ENCODE measurements at places on chromosomes 7 and 10.

DNA sequence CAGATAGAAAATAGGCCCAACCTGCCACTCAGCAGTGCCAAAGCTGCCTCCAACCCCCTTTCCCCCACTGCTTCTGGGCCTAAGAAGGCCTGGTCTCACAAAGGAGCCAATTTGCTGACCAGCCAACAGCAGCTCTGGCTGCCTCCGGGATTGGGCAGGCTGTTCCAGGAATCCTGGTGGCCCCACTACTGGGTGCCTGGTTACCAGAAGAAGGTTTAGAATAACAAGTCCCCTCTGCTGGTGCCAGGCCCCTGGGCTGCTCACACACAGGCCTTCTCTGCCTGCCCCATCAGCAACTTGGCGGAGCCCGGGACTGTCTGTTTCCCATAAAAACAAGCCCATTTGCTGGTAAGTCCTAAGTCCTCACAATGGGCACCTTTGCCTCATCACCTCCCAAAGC, 1.2 kb downstream of the PHKG1 start:
- no peak overlapping the region for H3K27ac ChIP-seq
- peaks cover 22% of the 10 kb centered on the region for H3K4me1 ChIP-seq
- no peak for DNase-seq
- H3K27me3 ChIP-seq, result no peaks in the 10 kb centered on the region

DNA sequence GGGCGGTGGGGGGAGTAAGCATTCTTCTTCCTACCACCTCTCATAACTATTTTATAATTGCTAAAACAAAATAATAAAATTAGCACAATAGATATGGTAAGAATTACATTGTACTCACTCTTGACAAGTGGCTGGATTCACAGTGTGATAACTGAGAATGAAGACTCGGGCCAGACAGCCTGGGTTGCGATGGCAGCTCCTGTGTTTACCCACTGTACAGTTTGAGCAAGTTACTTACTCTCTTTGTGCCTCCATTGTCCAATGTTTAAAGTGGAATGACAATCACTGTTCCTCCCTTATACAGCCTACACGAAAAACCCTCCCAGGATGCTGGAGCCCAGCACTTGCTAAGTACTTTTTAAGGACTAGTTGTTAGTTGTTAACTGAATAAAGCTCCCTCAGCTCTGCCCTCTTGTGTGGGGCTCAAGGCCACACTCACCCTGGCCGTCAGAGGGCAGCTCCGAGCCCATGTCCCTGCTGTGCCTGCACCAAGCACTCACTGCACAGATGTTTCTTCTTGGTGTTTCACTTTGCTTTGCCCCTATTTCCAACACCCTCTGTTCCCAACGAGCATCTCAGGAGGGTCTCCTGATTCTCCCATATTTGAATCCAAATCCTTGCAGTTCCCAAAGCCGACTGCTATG, 56.4 kb upstream of the NPS start:
- no peak overlapping the region for H3K27ac ChIP-seq
- no peaks in the 10 kb centered on the region for H3K4me1 ChIP-seq
- H3K27me3 ChIP-seq, result peaks cover 43% of the 10 kb centered on the region
- no peak overlapping the region for H3K4me3 ChIP-seq
- no peak for DNase-seq
- no peaks in the 10 kb centered on the region for H3K36me3 ChIP-seq

DNA sequence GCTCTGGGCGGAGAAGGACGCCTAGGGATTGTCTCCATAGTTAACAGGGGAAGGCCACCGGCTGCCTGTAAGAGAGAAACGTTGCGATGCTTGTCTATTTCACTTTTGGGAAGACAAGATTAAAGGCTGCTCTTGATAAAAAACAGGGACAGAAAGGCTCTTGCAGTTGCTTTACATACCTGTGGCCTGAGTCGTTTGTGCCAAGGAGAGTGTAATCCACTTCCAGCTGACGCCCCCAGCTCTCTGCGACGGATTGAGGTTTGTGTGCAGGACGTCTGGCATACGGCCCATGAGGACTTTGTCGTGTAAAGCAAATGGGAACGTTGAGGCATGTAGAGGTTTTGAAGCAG, 1.1 kb downstream of the MAP3K8 start:
- H3K4me1 ChIP-seq, result peaks cover 62% of the 10 kb centered on the region
- peak overlapping the region; percentile 82 for H3K4me3 ChIP-seq

- no peaks in the 10 kb centered on the region for H3K27me3 ChIP-seq
Observed at GRCh38 chr7:114243646-114244045, 171.0 kb upstream of the FOXP2 start.

GRCh38 chr10:7561216-7561893, 105.4 kb downstream of the ITIH5 start:
- no peak for DNase-seq
- peak overlapping the region; percentile 90 for H3K27ac ChIP-seq
- peak overlapping the region; percentile 42 for H3K4me3 ChIP-seq
- peaks cover 4% of the 10 kb centered on the region for H3K27me3 ChIP-seq
- peaks cover 62% of the 10 kb centered on the region for H3K4me1 ChIP-seq

GRCh38 chr7:6071406-6071805, 40.2 kb downstream of the ANKRD61 start:
- no peak overlapping the region for H3K4me3 ChIP-seq
- H3K27ac ChIP-seq, result no peak overlapping the region
- H3K27me3 ChIP-seq, result no peaks in the 10 kb centered on the region

GRCh38 chr10:69217119-69217754, 2.9 kb upstream of the HKDC1 start:
- H3K27me3 ChIP-seq, result no peaks in the 10 kb centered on the region
- H3K4me3 ChIP-seq, result no peak overlapping the region
- peak overlapping the region; percentile 82 for H3K27ac ChIP-seq
- H3K4me1 ChIP-seq, result peaks cover 39% of the 10 kb centered on the region
- H3K36me3 ChIP-seq, result no peaks in the 10 kb centered on the region
- DNase-seq, result no peak

DNA sequence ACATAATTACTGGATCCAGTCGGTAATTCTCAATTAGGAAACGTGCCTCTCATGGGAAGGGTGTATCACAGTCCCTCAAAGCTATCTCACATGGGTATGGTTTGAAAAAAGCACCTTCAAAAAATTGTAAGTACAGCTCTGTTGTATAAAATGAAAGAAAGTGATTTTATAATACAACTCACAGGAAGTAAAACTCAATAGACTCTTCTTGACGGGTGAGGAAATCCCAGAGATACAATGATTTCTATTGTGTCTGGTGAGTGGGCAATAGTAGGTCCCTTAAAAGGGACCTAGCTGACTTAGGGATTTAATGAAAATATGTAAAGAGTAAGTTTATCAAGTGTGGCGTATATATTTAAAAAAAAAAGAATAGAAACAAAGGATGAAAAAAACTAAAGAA, 27.0 kb downstream of the TASOR2 start:
- H3K4me3 ChIP-seq, result no peak overlapping the region
- DNase-seq, result no peak
- H3K27me3 ChIP-seq, result no peaks in the 10 kb centered on the region
- no peak overlapping the region for H3K27ac ChIP-seq
- no peaks in the 10 kb centered on the region for H3K36me3 ChIP-seq
- H3K4me1 ChIP-seq, result peaks cover 17% of the 10 kb centered on the region

DNA sequence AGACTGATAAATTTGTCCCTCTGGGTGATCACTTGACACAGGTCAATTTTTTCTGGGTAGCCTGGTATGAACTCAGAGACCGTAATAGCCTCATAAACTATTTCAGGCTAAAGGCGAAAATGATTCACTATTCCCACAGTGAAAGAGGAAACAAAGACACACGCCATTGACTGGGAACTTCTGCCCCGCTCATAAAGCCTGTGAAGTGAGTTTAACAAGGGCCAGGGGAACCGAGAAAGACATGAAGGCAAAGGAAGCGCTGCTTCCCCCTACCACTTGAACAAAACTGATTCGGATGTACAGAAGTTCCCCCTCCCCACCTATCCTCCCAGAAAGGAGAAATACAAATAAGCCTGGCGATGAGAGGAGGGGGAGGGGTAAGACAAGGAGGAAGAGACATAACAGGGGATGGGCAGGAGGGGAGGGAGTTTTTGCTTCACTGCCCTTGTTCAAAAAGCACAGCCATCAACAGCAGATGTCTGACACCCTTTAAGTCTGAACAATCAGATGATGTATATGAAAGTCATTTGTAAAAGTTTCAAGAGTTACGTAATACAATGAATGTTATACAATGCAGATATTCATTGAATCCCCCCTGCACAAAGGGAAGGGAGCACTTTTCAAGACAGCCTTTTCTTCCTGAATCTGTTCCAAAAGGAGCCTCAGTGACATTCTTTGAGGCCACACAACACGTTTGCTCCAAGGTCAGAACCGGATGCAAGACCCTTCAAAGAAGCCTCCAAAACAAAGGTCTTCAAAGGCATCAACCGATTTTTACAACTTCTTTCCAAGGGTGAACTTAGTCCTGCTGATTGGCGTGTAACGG, 734 bp downstream of the ABCB4 start:
- peaks cover 19% of the 10 kb centered on the region for H3K4me1 ChIP-seq
- no peaks in the 10 kb centered on the region for H3K36me3 ChIP-seq
- H3K27me3 ChIP-seq, result peaks cover 36% of the 10 kb centered on the region
- no peak for DNase-seq
- peak overlapping the region; percentile 48 for H3K4me3 ChIP-seq

GRCh38 chr10:127527320-127527719, 21.8 kb upstream of the NPS start:
- no peak for DNase-seq
- no peak overlapping the region for H3K27ac ChIP-seq
- no peaks in the 10 kb centered on the region for H3K36me3 ChIP-seq
- H3K4me1 ChIP-seq, result peaks cover 7% of the 10 kb centered on the region

GRCh38 chr7:119756687-119757086, 516.3 kb upstream of the KCND2 start:
- H3K4me3 ChIP-seq, result no peak overlapping the region
- no peak for DNase-seq
- H3K27ac ChIP-seq, result no peak overlapping the region
- no peaks in the 10 kb centered on the region for H3K4me1 ChIP-seq
- H3K27me3 ChIP-seq, result no peaks in the 10 kb centered on the region
- no peaks in the 10 kb centered on the region for H3K36me3 ChIP-seq

GRCh38 chr10:59770689-59771088, 17.4 kb upstream of the MRLN start:
- H3K27me3 ChIP-seq, result peaks cover 1% of the 10 kb centered on the region
- no peaks in the 10 kb centered on the region for H3K36me3 ChIP-seq
- no peak overlapping the region for H3K4me3 ChIP-seq
- no peaks in the 10 kb centered on the region for H3K4me1 ChIP-seq
- H3K27ac ChIP-seq, result no peak overlapping the region

- peaks cover 2% of the 10 kb centered on the region for H3K36me3 ChIP-seq
- H3K27ac ChIP-seq, result no peak overlapping the region
- H3K4me1 ChIP-seq, result no peaks in the 10 kb centered on the region
- no peak overlapping the region for H3K4me3 ChIP-seq
- H3K27me3 ChIP-seq, result no peaks in the 10 kb centered on the region
Observed at GRCh38 chr10:97259119-97259518, 33.3 kb downstream of the ARHGAP19 start.

- H3K27ac ChIP-seq, result peak overlapping the region; percentile 36
- DNase-seq, result no peak
- H3K36me3 ChIP-seq, result peaks cover 2% of the 10 kb centered on the region
- peaks cover 52% of the 10 kb centered on the region for H3K4me1 ChIP-seq
- H3K4me3 ChIP-seq, result no peak overlapping the region
Observed at GRCh38 chr10:77348751-77349150, 288.9 kb downstream of the KCNMA1 start.

- no peak for DNase-seq
- H3K36me3 ChIP-seq, result peaks cover 4% of the 10 kb centered on the region
- H3K27me3 ChIP-seq, result no peaks in the 10 kb centered on the region
- peaks cover 36% of the 10 kb centered on the region for H3K4me1 ChIP-seq
- no peak overlapping the region for H3K4me3 ChIP-seq
- H3K27ac ChIP-seq, result peak overlapping the region; percentile 50
Observed at GRCh38 chr7:77235276-77235675, 35.7 kb upstream of the FGL2 start.

DNA sequence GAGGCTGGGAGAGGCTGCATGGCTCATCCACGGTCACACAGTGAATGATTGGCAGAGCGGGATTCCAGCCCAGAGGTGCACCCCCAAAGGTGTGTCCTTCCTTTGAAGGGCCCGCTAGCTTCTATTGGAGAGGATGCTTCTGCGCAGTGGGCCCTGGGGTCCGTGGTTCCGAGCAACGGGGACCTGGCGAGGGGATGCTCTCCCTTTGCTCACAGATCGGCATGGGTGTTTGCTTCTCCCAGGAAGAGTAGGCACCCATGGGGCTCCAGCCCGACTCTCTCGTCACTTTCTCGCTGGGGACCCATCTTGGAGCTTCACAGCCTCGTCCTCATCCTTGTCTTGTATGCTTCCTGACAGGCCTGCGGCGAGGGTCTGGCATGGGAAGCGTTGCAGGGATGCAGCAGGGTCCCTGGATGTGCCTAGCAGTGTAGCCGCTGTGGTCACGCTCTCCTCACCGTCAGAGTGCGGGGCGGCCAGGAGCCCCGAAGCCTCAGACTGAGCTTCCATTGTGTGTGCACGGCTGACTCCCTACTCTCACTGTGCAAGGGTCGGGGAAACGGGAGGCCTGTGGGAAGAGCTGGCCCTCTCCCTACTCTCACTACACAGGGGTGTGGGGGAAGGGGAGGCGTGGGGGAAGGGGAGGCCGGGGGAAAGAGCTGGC, 538.5 kb upstream of the FOXK1 start:
- DNase-seq, result peak; percentile 68
- H3K27ac ChIP-seq, result no peak overlapping the region
- H3K36me3 ChIP-seq, result peaks cover 1% of the 10 kb centered on the region
- peaks cover 6% of the 10 kb centered on the region for H3K27me3 ChIP-seq
- H3K4me3 ChIP-seq, result no peak overlapping the region
- H3K4me1 ChIP-seq, result peaks cover 12% of the 10 kb centered on the region

DNA sequence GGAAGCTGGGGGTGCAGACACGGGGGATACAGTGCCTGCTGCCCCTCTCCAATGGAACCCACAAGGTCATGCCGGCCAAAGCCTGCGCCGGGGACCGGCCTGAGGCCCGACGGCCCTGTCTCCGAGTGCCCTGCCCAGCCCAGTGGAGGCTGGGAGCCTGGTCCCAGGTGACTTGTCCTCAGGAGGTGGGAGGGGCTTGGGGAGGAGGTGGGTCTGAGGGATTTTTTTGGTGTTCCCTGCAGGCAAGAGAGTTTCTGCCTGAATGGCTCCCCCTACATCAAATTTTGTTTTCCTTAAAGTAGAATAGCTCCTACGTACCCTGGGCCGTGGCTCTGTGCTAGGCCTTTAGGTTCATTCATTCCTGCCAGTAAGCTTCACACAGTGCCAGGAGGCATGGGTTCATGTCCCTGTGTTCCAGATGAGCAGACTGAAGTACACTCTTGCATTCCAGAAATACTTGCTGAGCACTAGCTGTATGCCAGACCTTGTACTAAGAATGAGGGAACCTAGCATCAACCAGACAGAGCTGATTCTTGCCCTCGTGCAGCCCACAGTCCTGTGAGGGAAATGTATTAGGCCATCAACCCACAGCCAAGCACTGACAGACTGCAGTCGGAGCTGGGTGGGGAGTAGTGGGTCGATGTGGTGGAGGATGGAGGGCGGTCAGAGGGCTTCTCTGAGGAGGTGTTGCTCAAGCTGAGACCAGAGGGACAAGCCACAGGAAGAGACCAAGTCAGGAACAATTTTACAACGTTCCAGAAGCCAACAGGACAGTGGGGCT, 31.1 kb downstream of the TBATA start:
- peaks cover 36% of the 10 kb centered on the region for H3K4me1 ChIP-seq
- H3K27ac ChIP-seq, result peak overlapping the region; percentile 95
- H3K27me3 ChIP-seq, result no peaks in the 10 kb centered on the region
- peak; percentile 76 for DNase-seq
- no peak overlapping the region for H3K4me3 ChIP-seq

GRCh38 chr10:86664341-86665217, 3.7 kb upstream of the LDB3 start:
- peaks cover 50% of the 10 kb centered on the region for H3K4me1 ChIP-seq
- no peak overlapping the region for H3K4me3 ChIP-seq
- no peaks in the 10 kb centered on the region for H3K36me3 ChIP-seq
- DNase-seq, result no peak
- H3K27me3 ChIP-seq, result no peaks in the 10 kb centered on the region
